ENCODE measurements at places on chromosomes 4 and X. TPM values are rescaled to one million over a fixed set of nuclear protein-coding genes. Genes with fewer than 3 reads are reported as not detected.

The TRIM61 gene
- not detected for polyA plus RNA-seq

The CXCL6 gene
- 0.81 TPM for polyA plus RNA-seq

The MAGEB1 gene
- polyA plus RNA-seq: not detected

The TEX11 gene
- polyA plus RNA-seq: not detected

The NDST3 gene
- 0.17 TPM for polyA plus RNA-seq
